ENCODE measurements at places on chromosomes 5 and 9.

- DNase-seq: no peak
These were observed 34.2 kb upstream of the MYO10 start for GRCh38 chr5:16970260-16970659.

- no peak for DNase-seq
These were observed 68.6 kb downstream of the XRCC4 start for GRCh38 chr5:83145882-83146331.

DNA sequence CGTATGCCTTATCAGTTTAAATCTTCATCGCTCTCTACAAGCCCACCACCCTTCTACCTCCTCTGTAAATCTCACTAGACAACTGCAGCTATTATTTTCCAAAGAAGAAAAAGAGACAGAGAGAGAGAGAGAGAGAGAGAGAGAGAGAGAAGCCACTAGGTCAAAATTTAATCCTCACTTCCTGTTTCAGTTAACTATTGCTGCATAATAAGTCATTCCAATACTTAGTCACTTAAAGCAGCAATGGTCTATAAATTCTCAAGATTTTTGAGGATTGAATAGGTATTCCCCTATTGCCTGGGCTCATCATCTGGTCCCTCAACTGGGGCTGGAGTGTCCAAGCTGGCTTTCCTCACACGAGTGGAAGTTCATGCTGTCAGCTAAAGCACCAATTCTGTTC lies 68.8 kb downstream of the ITGA1 start:
- DNase-seq: peak; percentile 83

DNA sequence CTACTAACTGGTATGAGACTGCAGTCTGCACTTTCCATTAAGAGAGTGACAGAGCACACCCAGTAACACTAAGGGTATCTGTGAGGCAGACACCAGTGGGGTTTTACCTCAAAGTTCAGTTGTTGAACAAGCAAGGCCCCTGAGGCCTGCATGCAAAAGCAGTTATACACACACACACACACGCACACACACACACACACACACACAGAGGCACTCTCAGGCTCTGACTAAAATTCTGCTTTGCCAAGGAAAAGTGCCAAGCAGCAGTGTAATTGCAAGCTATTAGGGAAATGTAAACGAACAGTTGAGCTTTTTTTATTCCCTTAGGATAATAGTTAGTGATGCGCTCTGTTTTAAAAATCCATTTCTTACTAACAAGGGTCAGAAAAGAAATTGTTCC lies 377.1 kb downstream of the SPOCK1 start:
- no peak for DNase-seq

DNA sequence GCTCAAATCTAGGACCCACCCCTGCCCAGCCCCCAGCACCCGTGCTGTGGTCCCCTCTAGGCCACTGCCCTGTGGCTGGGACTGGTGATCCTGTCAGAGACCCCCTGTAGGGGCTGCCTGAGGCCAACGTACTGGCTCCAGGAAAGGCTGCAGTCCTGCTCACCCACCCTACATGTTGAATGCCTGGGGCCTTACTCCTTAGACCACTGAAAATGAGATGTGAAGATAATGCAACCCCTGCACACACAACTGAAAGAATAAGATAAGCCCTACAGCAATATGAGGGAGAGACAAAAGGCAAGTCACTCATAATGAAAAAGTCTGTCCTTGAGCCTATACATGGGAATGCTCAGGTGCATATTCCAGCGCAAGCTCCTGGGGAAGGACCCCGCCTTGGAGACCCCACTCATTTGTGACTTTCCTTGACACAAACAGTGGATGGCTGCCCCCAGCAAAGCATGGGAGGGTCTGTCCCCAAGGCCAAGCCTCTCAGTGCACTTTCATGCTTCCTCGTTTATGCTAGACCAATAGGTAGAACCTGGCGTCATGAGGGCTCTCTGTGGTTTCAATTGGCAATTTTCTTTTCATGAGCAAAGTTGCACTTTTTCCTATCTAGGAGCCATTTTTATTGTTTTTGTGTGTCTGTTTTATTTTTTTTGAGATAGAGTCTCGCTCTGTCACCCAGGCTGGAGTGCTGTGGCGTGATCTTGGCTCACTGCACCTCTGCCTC lies 12.5 kb upstream of the WNK2 start:
- DNase-seq: no peak

DNA sequence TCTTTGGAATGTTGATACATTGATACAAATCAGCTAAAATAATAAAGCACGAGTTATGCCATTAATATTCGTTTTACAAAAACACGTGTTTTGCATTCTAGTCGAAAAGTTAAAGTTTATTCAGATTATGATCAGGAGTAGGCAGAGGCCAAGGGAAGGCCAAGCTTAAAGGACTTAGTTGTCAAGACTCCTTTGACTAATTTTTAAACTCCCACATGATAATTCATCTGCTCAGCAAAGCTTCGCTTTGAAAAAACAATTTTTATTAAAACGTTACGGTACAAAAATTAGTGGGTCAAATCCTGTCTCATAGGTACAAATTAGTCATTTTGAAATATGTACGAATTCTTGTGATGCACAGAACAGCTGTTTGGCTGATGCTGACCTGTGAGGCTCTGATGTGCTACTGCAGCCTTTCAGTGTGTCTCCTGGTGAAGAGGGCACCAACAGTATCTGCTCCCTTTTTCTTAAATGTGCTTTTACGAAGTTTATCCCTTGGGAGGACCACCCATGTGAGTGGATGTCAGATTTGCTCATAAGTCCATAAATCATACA lies 23.0 kb upstream of the NR3C1 start:
- DNase-seq: no peak

- peak; percentile 29 for DNase-seq
These were observed 25.0 kb upstream of the OCLN start for GRCh38 chr5:69467442-69468225.

- DNase-seq: no peak
These were observed 14.3 kb downstream of the ABL1 start for GRCh38 chr9:130849356-130849755.

GRCh38 chr5:74945561-74946165 lies 79.5 kb upstream of the FAM169A start:
- no peak for DNase-seq

- no peak for DNase-seq
These were observed 12.0 kb upstream of the SVEP1 start for GRCh38 chr9:110591526-110591925.

DNA sequence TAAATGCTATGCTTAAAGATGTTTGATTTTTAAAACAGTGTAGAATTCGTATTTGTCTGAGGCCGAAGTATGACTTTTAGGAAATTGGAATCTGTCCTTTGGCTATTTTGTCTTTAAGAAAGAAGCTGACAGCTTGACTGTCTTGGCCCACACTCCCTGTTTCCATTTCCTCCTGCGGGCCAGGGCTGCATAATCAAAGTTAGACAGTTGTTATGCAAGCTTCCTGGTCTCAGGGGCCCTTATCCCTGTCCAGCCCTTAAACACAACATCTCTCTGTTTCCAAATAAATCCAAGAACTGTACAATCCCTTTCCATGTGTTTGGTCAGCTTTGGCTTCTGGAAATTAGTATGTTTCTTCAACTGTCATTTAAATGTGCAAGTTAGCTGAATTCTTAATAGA lies 54.6 kb upstream of the ECM2 start:
- peak; percentile 62 for DNase-seq

DNA sequence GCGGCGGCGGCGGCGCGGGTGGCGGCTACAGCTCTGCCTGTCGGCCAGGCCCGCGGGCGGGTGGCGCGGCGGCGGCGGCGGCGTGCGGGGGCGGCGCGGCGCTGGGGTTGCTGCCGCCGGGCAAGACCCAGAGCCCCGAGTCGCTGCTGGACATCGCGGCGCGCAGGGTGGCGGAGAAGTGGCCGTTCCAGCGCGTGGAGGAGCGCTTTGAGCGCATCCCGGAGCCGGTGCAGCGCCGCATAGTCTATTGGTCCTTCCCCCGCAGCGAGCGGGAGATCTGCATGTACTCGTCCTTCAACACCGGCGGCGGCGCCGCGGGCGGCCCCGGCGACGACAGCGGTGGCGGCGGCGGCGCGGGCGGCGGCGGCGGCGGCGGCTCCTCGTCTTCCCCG lies 296 bp downstream of the ZSWIM6 start:
- DNase-seq: no peak

- DNase-seq: no peak
These were observed 120.4 kb downstream of the EBF1 start for GRCh38 chr5:158979290-158979689.

DNA sequence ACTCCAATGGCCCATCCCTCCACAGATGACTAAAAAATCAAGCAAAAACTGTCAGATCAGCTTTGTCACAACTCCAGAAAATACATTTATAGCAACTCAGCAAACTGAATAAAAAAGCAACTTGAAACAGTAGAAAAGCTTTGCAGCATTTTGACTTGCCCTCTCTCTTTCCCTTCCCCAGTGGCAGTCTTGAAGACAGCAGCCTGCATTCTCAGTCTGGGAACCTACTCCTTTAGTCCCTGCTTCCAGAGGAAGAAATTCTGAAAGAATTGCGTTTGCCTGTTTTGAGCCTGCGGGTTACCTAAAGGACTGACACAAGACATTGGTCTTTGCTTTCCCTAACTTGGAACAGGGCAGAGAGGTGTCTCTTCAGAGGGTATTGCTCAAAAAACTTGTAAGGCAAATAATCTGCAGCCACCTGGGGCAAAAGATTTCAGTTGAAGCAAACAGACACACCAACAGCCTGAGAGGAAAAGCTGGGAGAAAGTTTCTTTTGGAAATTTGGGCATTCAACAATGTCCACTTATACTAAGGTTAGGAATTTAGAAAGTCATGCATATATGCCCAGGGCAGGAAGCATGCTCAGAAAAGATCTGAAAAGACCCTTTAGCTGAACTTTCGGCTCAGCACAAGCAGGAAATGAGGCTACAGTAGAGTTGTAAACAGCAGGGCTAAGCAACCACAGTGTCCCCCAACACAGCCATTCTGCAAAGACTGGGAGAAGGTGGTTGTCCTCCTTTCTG lies 15.2 kb upstream of the SLC35D2 start:
- DNase-seq: no peak

DNA sequence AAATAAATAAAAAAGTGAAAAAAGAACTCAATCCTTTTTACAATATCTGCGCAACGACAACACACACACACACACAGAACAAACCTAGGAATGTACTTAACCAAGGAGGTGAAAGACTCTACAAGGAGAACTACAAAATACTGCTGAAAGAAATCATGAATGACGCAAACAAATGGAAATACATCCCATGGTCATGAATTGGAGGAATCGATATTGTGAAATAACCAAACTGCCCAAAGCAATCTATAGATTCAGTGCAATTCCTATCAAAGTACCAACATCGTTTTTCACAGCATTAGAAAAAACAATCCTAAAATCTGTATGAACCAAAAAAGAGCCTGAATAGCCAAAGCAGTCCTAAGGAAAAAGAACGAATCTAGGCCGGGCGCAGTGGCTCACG lies 29.9 kb upstream of the NRARP start:
- DNase-seq: no peak

DNA sequence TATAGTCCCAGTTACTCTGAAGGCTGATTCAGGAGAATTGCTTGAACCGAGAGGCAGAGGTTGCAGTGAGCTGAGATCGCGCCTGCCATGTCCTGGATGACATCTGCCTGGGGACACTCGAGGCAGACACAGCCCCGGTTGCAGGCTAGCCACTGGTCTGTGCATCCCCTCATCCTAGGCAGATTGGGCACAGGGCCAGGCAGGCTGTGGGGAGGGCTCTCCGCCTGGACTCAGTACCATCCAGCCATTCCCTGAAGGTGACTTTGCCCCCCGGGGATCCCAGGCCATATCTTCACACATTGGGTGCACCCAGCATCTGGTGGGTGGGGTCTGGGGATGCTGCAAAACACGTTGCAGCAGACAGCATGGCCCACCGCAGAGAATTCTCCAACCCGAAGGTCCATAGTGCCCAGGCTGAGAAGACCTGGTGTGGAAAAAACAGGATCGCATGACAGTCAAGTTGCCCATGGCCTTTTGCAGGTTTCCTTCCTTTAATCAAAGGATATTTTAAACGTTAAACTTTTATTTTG lies 50.9 kb upstream of the SUSD3 start:
- DNase-seq: no peak

DNA sequence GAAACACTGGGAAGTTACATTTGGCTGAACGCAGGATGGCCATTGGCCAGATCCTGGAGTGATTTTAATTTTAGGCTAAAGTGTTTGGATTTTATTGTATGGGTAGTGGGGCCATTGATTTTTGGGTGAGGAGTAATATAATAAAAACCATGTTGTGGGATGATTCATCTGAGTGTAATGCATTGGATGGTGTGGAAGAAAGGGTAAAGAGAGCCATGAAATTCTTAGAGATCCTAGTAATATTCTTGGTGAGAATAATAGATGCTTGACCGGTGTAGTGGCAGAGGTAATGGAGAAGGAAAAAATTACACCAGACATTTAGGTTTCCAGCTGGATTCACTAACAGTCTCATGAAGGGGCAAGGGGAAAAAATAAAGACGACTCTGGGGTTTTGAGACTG lies 158.1 kb downstream of the NPR3 start:
- no peak for DNase-seq

DNA sequence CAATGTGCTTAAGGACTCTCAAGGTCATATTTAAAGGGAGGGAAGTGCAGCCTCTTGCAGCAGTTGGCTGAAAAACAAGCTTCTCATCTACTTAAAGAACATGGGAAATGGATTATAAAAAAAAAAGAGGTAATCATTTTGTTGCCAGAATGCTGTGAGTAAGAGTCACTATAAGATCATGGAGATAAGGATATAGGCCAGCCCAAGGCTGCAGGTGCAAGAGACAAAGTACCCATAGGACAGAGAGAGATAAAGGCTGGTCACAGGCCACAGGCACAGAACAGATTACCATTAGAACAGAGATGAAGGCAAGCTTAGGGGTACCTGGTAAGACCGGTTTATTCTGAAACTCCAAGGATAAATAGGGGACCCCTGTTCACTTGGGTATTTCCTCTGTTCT lies 70.5 kb downstream of the CDKN2A start:
- no peak for DNase-seq

GRCh38 chr5:68802430-68802829 lies 291.4 kb upstream of the SLC30A5 start:
- DNase-seq: no peak

DNA sequence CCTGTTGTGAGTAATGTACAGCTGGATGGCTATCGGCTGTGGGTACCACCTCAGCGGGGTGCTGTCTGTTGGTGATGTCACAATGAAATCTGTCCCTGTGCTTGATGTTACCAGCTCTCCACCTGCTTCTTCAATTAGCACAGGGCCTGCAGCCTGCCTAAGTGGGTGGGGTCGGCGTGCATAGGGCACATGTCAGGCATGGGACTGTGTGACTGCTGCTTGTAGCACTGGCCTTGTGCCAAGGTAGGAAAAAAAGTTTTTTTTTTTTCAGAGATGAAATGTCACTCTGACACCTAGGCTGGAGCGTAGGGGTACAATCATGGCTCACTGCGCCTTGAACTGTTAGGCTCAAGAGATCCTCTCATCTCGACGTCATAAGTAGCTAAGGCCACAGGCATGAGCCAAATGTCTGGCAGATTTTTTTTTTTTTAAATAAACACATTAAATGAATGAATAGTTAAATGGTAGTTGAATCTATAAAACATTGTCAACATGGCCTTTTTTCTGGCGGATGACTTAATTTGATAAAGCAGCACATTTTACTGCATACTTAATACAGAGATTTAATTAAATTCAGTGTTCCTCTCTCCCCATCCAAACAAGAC lies 222.5 kb downstream of the NXNL2 start:
- no peak for DNase-seq

- peak; percentile 57 for DNase-seq
These were observed 4.0 kb downstream of the TUT7 start for GRCh38 chr9:86350006-86350760.

- DNase-seq: no peak
These were observed 145.4 kb downstream of the NMUR2 start for GRCh38 chr5:152259702-152260101.

- DNase-seq: no peak
These were observed 47.4 kb downstream of the ABHD17B start for GRCh38 chr9:71863631-71864030.

GRCh38 chr5:170867825-170868224 lies 6.0 kb downstream of the RANBP17 start:
- no peak for DNase-seq
